ENCODE measurements at places on chromosomes 1 and 21.

- DNase-seq, result no peak
Measured at GRCh38 chr1:183918589-183918988, 113.7 kb downstream of the RGL1 start.

DNA sequence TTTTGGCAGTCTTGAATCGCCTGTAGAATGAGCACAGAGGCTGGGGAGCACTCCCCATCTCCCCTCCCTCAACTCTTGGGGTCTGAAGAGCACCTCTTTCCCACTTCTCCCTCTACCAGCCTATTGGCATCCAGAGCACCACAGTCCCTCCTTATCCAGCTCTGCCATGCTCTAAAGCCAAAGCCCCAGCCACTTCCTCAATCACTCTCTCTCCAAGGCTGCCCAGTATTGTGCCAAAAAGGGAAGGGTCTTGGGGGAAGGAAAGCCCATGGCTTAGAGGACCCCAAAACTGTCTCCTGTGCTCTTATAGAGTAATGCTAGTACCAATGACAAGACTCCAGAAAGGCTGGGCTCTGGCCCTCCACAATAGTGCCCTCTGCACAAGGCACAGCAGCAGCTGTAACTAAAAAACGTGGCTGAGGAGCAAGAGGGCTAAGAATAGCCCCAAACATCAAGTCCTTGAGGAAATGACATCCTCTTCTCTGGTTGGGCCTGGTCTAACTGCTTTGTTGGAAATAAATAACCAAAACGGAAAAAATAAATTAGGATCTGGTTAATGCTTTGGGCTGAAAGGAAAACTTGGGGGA is 28.4 kb downstream of the SLC27A3 start:
- DNase-seq, result no peak

DNA sequence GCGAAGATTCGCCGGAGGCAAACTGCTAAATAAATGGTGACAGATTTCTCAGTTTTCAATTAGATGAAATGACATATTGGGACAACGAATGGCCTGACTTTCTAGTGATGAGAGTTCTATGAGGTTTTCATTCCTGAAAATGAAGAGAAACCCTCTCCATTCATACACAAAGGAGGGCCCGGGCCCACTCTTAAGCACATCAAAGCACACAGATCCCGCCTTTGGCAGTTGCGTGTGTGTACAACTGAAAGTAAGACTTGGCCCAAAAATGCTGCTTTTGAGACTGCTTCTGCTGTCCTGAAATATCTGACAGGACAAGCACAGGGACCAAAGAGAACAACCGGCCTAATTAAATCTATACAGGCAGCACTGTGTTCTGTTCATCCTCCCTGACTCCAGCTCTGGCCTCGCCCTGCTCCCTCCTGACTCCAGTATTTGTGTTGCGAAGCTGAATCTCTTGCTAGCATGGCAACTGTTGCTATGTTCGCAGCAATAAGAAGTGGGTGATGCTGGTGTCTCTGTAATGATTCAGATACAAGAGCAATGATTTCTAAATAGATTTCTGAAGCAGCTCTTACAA is 7.4 kb downstream of the LRRC53 start:
- no peak for DNase-seq

DNA sequence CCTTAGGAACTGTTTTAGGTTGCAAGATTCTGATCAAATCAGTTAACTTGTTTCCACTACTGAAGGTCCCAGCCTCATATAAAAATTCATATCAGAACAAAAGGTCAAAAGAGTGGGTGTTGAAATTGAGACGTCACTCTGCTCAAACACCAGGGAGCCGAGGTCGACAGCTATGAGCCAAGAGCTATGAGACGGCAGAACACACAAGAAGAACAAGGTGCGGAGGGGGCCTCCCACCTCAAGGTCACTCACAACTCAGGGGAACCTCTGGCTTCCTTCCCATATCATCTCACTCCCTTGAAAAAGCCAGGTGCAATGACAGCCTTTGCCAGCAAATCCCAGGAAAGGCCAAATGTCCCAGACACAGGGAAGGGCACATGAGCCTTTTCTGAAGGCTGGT is 749 bp downstream of the SEC16B start:
- no peak for DNase-seq

- DNase-seq, result no peak
Measured at GRCh38 chr1:87204441-87204840, 124.2 kb upstream of the LMO4 start.

GRCh38 chr1:12465126-12465525 is 152.9 kb downstream of the DHRS3 start:
- no peak for DNase-seq

GRCh38 chr1:227742738-227743715 is 7.8 kb downstream of the SNAP47 start:
- no peak for DNase-seq

GRCh38 chr1:4602462-4603294 is 51.7 kb upstream of the AJAP1 start:
- no peak for DNase-seq

- no peak for DNase-seq
Measured at GRCh38 chr1:91676030-91676429, 175.4 kb downstream of the CDC7 start.

GRCh38 chr1:226119169-226119568 is 56.7 kb downstream of the H3-3A start:
- no peak for DNase-seq

- DNase-seq, result no peak
Measured at GRCh38 chr1:203178083-203178482, 2.5 kb upstream of the MYBPH start.

DNA sequence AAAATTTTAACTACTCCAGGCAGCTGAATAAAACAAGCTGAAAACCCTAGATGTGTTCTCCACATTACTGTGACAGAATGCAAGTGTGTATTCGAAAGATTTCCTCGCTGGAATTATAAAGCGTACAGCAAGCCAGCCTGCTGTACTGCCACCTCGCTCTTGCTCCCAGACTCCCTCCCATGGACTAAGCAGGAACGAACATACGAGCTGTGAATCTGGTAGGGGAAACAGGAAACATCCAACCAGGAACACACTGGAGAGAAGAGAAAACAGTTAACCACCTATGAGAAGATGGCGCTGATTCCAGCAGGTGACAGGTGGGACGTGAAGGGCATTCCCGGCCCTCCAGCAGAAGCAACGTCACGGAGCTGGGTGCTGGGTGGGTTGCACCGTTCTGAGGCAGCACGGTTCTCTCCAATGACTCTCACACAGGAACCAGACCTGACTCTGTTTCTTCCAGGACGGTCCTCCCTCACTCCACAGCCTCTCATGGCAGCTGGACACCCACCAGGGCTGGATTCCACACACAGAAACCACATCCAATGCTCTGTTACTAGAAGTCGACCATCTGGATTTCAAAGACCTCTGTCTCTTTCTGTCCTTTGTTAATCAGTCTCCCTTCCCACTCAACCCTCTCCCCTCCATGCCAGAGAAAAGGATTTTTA is 219.2 kb downstream of the RERE start:
- no peak for DNase-seq

- DNase-seq, result no peak
Measured at GRCh38 chr1:10676963-10677362, 119.5 kb downstream of the CASZ1 start.

GRCh38 chr1:165992533-165992932 is 165.1 kb downstream of the UCK2 start:
- DNase-seq, result no peak

DNA sequence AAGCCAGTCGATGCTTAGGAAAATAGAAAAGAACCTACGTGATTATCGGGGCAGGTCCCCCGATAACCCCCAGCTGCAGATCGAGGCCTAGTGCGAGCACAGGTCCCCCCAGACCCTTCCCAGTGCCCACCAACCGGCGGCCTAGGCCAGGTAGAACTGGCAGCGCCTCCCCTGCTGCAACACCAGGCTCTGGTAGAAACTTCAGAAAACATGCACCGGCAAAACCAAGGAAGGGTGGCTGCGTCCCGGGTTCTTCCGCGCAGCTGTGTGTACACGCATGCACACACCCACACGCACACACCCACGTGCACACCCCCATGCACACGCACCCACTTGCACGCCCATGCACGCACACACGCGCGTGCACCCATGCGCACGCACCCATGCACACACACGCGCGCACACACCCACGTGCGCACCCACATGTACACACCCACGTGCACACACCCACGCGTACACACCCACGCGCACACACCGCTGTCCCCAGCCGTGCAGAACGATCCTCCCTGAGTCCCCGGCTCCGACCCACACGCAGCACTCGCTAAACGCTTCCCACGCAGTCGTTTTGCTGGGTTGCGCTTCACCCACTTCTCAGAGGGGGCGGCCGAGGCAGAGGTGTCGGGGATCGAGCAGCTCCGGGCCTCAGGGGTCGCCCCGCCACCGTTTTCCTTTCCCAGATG is 5.2 kb downstream of the TSPEAR start:
- no peak for DNase-seq

- DNase-seq, result no peak
Measured at GRCh38 chr1:198701250-198701649, 62.4 kb downstream of the PTPRC start.

DNA sequence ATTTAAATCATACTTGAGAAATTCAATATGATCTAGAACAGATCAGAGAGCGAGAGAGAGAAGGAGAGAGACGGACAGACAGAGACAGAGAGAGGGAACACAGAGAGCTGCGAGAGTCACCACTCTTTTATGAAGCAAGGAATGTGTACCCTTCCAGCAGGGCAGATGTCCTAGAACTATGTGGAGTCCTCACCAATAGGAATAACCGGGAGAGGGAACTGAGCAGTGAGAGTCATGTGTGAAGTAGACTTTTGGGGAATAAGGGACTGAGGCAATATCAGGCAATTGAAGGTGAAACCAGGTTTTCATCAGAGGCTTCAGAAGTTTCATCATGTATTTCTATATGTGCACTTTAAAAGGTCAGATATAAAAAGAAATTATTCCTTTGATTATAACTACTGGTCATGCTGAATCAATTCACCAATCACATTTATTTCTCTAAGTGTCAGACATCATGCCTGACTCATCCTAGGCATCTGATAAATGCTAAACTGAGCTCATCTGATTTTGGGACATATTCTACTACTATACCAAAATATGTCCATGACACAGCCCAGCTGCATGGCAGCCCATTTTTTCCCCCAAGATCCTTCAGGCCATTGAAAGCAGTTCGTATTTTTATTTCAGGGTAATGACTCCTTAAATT is 22.4 kb downstream of the VTCN1 start:
- no peak for DNase-seq

- no peak for DNase-seq
Measured at GRCh38 chr1:36256558-36257374, 32.5 kb downstream of the THRAP3 start.

DNA sequence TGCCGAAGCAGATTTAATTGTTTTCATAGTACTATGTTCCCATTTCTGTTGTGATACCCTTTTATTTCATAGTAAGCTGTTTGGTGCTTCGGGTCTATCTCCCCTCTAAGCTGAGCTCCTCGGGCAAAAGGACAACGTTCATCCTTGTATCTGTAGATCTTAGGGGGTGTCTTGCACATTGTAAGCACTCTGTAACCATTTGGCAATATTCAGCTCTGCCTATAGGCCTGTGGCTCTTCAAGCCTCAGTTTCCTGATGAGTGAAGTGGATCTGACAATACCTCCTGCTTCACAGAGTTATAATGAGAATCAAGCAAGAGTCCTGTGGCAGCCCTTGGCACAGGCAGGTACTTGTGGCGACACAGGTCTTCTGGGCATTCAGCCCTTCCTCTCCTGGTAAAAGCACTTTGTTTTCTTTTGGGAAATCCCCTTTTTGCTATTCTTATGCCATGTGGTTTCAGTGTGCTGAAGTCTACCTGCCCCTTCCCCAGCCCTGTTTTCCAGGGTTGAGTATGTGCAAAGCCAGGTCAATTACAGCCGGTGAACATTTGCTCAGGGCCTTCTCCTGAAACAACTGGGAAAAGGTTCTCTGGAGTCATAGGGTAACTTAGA is 8.5 kb upstream of the EXO1 start:
- no peak for DNase-seq

- DNase-seq, result no peak
Measured at GRCh38 chr1:50735443-50735842, 224.6 kb downstream of the FAF1 start.

All from activated T-cell treated with anti-CD3 and anti-CD28 coated beads, Interleukin-2, amount 50 U/mL, for 4 hours (primary cell).